ENCODE measurements at places on chromosomes 12 and 14.

DNA sequence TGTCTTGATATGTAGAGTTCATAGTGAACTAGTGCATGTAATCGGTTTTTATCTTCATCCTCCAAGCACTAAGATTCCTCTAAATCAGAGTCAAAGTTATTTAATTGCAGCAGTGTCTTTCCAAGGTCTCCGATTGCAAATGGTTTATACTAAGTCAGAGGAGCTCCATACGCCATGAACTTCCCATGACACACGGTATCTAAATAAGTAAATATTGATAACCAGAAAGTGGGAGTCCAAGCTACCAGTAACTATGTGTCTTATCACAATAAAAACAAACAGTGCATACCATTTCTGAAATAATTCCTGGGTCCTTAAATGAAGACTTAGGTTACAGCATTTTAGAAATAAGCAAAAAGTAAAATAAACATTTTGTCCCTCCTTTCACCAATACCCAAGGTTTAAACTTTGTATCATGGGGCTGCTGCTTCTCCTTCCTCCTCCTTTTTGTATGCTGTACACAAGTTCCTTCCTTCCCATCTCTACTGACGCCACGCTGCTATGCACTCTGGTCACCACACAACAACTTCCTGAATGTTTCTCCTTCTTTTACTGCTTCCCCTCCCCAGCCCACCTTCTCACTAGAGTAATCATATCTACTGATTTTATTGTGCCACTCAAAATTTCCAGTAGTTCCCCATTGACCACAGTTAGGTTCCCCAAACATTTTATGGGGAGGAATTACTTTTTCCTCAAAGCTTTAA lies 10.7 kb downstream of the NR1H4 start:
- no peak for DNase-seq

- DNase-seq: no peak
These were observed 32.6 kb downstream of the RESF1 start for GRCh38 chr12:31991815-31992214.

DNA sequence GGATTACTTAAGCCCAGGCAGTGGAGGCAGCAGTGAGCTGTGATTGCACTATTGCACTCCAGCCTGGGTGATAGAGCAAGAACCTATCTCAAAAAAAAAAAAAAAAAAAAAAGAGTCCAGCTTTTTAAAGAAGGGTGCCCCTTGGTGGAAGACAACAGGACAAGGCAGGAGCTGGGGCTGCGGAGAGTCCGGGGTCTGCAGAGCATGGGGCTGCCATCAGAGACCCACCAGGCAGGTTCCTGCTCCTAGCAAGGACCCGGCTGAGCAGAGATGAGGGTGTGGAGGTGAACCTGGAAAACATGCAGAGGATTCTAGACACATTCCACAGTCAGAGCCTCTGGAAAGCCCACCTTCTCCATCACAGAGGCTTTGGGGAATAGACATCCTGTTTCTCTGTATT lies 21.0 kb upstream of the CIPC start:
- DNase-seq: no peak

DNA sequence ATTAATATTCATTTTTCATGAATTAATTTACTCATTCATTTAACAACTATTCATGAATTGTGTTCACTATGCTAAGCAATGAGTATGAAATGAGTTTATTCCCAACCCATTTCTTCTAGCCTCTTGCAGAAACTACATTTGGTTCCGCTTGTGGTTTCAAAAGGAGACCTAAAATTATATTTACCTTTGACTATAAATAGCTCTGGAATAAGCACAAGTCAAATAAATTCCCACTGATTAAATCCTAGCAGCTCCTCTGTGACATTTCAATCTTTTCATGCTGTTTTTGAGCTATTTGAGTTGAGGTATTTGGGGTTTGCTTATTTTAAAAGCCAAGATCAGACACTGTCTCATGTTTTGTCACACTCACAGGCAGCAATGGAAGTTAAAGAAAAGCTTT lies 46.9 kb downstream of the DUSP6 start:
- no peak for DNase-seq
